HAP-1 (cell line): ENCODE measurements at places on chromosomes 5 and 9.

GRCh38 chr5:9421884-9422283 is 124.0 kb downstream of the SEMA5A start:
- no peak for DNase-seq

- DNase-seq: peak; percentile 60
Measured at GRCh38 chr5:75052192-75053053, at the start of gene GCNT4. Gene GCNT4, minus strand, starts transcription at chr5:75052558. Its CDS starts 22,521 bp downstream, at chr5:75030037.

DNA sequence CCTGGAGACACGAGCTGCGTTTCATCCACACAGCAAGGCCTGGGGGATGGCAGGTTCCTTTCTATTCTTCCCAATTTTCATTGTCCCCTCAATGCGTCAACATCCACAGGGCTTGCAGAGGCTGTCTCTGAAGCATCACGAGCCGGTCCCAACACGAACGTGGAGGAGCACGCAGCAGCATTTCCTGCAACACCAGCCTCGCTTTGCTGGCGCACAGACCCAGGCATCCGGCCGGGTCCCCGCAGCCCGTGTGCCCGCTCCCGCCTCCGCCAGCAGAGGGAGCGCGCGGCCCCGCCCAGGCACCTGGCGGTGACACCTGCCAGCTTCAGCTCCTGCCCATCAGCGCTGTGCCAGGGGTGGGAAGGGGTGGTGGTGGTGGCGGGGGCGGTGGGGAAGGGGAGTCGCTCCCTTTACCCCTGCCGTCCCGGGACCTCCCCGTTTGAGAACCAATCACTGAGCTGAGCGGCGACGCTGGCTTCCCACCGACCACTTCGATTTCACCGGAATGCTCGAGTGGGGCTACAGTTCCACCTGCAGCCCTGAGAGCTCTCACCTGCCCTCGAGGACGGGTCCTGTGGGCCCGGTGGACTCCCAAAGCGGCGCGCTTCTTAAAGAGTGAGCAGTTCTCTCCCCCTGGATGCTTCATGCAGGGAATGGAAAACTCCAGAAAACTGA is 464.5 kb downstream of the ICE1 start:
- DNase-seq: peak; percentile 37

- no peak for DNase-seq
Measured at GRCh38 chr9:17725399-17726010, 146.6 kb downstream of the SH3GL2 start.

DNA sequence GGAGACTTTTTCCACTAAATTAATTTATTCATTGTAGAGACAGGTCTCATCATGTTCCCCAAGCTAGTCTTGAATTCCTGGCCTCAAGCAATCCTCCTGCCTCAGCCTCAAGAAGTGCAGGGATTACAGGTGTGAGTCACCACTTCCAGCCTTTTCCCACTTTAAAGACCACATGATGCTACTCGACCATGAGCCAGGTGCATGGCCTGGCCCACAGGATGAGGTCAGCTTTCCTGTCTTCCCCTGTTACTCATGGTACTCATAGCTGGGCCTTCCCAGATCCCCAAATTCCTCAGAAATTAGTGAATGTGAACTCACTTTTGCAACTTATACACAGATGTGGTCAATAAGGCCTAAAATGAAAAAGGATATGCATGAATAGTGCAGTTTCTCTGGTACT is 395.9 kb downstream of the SEMA5A start:
- DNase-seq: no peak

DNA sequence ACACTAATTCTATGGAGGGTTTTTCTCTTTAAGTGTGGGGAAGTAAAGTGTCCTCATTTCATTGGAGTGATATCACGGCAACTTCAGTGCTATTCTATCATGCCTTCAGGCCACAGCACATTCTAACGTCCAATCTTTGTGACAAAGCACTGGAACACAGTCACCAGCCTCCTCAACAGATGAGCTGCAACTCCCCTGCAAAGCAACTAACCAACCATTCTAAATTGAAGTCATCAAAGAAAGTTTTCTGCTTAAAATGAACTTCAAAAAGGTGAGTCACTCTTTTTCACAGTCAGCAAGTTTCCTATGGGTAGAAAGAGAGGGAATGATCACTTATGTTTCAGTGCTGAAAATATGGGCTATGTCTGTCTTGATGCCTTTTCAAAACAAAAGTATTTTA is 190.8 kb downstream of the ELAVL2 start:
- no peak for DNase-seq

DNA sequence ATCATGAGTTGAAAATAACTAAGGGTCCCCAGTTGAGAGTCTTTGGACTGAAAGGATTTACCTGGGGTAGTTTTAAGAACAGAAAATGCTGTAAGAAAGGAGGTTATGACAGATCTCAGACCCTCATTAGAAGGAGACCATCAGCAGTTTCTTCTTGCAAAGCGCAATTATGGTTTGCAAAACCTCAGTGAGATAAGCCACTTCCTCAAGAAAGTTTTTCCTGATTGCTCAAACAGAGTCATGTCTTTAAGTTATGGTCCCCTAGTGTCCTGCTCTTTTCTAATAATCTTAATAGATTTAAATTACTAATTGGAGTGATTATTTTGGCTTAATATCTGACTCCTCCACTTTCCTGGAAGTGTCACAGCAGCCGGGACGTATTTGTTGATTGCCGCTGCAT is 293.2 kb upstream of the KLF4 start:
- DNase-seq: no peak
